ENCODE measurements at places on chromosomes 7 and 10.

DNA sequence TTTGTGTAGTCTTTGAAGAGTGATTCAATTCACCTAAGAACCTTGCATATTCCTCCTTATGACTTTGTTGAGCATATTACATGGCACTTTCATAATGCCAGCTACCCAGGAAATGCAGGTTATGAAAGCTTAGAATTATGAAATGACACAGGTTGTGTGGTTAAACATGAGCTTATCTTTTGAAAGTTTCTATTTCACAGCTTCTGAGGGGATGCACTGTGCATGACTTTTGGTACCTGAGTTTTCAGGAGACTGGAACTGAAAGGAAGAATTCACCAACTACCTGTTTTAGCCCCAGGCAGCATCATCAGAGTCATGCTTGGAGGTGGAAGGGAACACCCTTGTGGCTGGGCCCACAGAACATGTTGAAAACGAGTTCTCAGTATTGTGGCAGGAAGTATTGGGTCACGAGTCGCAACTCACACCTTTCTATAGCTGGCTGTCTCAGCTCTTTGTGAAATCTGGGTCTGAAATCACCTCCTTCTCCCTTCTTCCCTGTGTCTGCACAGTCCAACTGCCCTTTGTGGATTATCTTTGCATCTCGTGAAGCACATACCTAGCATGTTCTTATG is 228.2 kb downstream of the PTEN start:
- DNase-seq, result no peak

GRCh38 chr10:47165168-47165710 is 134.8 kb upstream of the GDF10 start:
- DNase-seq, result no peak

GRCh38 chr10:67487906-67488619 is 207.9 kb downstream of the CTNNA3 start:
- DNase-seq, result no peak

DNA sequence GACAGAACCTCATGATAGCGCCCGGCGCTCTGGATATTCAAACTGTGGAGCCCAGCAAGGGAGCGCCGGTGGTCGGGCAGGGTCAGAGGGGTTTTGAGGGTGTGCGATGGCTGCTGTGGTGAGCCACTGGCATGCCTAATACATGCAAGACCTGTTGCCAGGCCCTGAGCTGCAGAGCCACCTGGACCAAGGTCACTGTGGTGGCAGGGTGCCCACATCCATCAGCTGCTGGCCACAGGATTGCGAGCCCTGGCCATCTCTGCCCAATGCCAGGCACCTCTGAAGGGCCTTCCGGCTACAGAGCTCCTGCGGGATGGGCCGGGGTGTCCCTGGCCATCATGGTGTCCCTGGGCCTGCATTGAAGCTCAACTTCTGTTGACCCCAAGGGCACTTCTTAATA is 123.0 kb upstream of the TNRC18 start:
- DNase-seq, result no peak

DNA sequence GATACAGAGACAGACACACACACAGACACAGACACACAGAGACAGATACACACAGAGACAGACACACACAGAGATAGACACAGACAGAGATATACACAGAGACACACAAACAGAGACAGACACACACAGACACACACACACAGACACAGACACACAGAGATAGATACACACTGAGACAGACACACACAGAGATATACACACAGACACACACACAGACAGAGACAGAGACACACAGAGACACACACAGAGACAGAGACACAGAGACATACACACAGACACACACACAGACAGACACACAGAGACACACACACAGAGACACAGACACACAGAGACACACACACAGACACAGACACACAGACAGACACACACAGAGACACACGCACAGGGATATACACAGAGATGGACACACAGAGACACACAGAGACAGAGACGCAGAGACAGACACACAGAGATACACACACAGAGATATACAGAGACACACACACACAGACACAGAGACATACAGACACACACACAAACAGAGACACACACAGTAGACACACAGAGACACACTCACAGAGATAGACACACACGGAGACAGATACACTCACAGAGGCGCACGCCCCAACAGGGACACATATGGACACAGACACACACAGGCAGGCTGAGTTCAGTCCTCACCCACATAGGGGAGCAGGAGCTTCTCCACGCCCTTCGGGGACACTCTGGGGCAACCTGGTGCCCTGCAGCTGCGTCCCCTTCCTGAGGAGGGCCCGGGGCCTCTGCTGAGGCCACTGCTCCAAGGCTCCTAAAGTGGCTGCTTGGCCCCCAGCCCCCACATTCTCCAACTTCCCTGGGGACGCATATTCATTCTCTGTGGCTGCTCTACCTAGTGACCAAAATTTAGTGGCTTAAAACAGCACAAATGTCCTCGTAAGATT is 10.3 kb upstream of the PPP2R2D start:
- no peak for DNase-seq

- DNase-seq, result no peak
Measured at GRCh38 chr7:338295-339061, 48.5 kb downstream of the FOXL3 start.

- DNase-seq, result no peak
Measured at GRCh38 chr10:60446851-60447250, 57.2 kb upstream of the ANK3 start.

DNA sequence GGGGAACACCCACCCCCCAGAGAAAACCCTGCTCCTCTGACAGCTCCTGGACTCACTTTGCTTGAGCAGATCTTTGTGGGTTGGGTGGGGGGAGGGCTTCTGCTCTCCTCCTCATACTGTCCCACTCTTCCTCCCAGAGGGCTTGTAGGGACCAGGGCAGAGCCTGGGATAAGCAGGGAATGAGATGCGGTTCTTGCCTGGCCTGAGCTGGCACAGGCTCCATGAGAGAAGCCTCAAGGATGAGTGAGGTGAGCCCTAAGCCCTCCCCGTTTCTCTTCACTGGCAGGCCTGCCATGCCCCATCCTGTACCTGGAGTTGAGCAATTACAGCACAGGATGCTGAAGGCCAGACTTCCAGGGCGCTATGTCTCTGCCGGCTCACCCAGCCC is 134.7 kb downstream of the ADAM12 start:
- no peak for DNase-seq

DNA sequence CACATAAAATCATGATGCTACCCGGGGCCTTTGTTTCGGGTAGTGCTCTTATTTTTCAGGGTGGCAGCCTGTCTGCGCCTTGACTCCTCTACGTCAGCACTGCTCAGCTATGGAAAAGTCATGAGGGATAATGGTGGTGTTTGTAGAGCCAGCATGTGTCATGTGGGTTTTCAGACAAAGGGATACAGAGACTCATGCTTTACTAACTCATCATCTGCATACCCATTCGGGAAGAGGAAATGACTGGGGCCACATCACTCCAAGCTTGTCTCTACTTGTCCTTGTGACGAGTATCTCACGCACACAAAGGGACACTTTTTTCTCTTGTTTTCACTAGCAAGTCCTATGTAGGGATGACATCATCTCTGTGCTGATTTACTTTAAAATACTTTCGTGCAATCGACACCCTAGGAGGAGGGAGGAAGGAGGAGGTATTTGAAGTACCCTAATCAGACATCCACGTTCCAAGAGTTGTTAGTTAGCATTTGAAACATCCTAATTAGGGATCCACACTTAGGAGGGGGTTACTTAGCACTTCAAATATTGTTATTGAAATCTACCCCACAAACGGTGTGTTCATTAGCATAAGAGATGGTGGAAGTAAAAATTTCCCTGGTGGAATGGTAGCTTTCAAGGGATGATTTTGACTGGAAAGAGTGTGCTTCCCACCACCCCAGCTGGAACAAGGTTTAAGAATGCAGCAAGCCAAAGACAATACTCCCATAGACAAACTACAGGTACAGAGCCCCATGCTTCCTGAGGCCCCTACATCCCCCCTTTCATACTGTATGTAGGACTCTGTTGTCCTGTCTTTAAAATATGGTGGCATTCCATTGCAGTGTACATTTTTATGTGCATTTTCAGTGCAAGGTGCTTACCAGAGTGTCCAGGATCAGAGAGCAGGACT is 52.0 kb downstream of the THNSL1 start:
- no peak for DNase-seq

DNA sequence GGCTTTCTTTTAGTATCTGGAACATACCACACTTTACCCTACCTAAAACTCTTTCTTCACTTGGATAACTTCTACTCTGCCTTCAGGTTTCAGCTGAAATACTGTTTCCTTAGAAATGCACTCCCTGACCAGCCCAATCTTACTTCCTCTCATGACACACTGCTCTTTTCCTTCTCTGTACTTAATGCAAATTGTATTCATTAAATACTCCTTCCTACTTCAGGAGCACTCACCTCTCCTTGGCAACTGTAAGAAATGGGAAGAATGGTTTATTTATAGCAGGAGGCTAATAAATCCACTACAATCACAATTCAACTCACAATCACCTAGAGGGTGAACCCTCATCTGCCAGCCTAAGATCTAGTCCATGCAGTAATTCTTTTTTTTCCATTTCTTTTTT is 15.2 kb downstream of the ZCWPW1 start:
- no peak for DNase-seq

DNA sequence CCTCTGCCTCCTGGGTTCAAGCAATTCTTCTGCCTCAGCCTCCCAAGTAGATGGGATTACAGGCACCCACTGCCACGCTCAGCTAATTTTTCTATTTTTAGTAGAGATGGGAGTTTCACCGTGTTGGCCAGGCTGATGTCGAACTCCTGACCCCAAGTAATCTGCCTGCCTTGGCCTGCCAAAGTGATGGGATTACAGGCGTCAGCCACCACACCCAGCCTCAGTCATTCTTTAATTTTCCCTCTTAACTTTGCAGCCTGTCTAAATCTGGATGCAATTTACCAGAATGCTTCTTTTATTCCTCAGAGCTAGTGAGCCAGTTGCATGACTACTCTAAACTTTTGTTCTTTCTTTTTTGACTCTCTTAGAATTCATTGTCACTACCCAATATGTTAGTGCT is 90.5 kb upstream of the CSTF2T start:
- no peak for DNase-seq

DNA sequence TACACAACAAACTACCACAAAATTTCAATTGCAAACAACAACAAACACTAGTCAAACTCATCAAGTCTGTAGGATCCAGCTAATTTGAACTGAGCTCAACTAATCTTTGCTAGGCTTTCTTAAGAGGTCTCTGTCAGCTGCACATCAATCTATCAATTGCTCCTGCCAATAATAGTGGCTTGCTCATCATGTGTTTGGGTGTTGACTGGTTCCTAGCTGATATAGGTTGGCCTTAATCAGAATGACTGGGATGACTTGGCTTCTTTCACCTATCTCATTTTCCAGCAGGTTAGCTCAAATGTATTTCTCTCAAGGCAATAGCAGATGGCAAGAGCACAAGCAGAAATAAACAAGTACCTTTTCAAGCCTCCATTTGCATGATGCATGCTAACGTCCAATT is 370.3 kb upstream of the NFE2L3 start:
- no peak for DNase-seq

DNA sequence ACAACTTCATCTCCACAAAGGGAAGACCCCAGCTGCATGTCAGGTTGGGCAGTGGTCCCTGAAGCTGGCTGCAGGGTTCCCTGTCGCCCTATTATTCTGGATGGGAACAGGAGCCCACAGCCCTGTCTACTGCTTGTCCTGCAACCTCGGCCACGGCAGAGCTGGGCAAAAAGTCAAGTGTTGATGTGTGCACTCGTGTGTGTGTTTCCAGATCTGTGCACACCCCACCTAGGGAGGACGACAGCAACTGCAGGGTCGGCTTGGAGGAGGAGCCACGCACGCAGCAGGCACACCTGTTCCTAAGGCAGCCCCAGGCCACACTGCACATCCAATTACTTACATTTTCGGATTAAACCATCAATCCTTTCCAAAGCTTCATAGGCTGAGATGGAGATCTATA is 23.6 kb downstream of the PITRM1 start:
- DNase-seq, result no peak

DNA sequence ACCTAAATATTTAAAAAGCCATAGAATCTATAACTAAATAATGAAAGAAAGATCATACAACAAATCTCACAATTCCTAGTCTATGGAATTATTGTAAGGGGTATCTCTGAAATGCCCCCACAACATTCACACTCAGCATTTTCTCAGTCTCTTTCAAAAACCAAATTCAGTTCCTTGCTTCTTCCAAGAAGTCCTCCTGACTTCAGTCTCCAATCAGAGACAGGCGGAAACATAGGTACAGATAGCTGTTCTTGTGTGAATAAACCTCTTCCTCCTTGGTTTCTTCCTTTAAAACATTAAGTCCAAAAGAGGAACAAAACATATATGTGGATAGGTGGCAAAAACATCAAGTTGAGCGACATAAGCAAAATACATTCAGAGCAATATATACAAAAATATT is 13.9 kb upstream of the FBXW4 start:
- DNase-seq, result no peak

GRCh38 chr7:53776323-53776722 is 740.9 kb downstream of the POM121L12 start:
- DNase-seq, result no peak

DNA sequence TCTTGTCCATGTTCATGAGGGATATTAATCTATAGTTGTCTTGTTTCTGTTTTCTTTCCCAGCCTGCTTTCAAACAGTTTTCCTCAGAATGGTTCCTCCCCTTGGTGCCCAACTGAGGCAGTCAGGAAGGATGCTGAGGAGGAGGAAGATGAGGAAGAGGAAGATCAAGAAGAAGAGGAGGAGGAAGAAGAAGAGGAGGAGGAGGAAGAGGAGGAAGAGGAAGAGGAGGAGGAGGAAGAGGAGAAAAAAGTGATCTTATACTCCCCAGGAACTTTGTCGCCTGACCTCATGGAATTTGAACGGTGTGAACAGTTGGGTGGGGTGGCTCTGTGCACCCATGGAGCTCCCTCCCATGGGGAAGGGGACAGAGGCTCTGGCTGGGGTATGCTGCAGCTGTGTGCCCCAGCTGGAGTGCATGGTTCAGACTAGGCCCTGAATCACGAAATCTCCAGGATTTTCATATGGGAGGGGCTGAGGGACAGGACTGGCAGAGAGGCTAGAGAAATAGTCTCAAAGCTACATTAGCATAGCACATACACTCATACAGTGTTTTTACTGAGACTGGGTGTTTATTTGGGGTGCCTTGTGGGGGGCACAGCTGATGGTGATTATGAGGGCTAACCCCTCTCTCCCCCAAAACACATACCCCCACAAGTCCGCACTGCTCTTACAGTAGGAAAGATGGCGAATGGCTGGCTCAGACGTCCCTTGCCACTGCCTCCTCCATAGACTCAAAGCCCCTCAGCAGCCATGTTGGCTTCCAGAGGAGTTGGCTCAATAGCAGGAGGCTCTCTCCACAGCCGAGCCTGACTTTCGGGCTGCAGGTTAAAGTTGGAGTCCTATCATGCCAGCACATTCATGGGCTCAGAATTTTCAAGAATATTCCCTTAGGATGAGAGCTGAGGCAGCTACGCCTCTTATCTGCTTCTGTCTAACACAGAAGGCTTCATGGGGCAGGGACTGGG is 11.9 kb downstream of the STRA8 start:
- DNase-seq, result no peak
